NCI-H226 (cell line): ENCODE measurements at places on chromosomes 1 and 21.
A peak's percentile ranks its signal among the peaks of the same experiment; 100 is the strongest.

GRCh38 chr1:226737819-226738420, 1.2 kb downstream of the ITPKB start:
- DNase-seq, result no peak

DNA sequence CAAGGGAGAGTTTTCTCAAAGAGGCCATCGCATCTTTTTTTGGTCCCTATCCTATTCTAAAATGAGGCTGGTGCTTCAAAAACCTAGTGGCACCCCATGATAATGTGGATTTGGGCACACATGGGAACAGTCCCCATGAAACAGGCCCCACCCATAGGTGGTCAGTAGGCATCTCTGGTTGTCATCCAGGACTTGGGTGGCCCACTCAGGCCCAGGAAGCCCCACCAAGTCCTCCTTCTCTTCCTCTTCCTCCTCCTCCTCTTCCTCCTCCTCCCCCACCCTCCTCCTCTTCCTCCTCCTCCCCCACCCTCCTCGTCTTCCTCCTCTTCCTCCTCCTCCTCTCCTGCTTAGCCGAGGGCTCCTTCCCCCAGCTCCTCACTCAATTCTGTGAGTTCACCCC, 554 bp downstream of the CACNA1S start:
- no peak for DNase-seq

GRCh38 chr1:112841825-112842224, 114.2 kb downstream of the SLC16A1 start:
- no peak for DNase-seq

- peak; percentile 20 for DNase-seq
Measured at GRCh38 chr1:151693057-151693651, 23.4 kb downstream of the CELF3 start.

- no peak for DNase-seq
Measured at GRCh38 chr1:65457868-65458267, 37.4 kb downstream of the LEPR start.

GRCh38 chr1:10820422-10820821, 24.0 kb upstream of the CASZ1 start:
- DNase-seq, result no peak

DNA sequence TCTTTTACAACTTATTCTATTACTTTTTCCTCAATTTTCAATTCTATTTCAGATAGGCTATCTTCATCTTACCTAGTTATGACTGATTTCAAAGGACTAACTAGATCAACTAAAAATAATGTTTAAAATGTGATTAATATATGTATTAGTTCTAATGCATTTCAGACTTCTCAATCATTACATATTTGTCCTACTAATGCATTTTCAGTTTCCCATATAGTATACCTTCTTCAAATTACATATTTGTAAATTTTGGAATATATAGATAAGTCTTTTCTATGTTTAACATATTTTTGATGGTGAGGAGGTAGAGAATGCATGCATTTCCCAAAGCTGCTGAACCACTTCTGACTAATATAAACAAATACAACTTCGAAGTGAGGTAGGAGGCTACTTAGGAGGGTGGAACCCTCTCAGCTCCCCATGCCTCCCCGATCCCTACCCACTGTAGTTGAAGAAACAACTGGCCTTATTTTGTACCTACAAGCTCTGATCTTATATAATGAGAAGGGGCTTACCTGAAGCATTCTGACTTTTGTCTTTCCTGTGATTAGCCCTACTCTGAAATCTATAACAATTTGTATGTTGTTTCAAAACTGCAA, 1.7 kb downstream of the TRMT1L start:
- no peak for DNase-seq

- no peak for DNase-seq
Measured at GRCh38 chr21:38439957-38440356, 58.3 kb downstream of the ERG start.

GRCh38 chr1:66598670-66599069, 64.7 kb downstream of the SGIP1 start:
- peak; percentile 69 for DNase-seq

DNA sequence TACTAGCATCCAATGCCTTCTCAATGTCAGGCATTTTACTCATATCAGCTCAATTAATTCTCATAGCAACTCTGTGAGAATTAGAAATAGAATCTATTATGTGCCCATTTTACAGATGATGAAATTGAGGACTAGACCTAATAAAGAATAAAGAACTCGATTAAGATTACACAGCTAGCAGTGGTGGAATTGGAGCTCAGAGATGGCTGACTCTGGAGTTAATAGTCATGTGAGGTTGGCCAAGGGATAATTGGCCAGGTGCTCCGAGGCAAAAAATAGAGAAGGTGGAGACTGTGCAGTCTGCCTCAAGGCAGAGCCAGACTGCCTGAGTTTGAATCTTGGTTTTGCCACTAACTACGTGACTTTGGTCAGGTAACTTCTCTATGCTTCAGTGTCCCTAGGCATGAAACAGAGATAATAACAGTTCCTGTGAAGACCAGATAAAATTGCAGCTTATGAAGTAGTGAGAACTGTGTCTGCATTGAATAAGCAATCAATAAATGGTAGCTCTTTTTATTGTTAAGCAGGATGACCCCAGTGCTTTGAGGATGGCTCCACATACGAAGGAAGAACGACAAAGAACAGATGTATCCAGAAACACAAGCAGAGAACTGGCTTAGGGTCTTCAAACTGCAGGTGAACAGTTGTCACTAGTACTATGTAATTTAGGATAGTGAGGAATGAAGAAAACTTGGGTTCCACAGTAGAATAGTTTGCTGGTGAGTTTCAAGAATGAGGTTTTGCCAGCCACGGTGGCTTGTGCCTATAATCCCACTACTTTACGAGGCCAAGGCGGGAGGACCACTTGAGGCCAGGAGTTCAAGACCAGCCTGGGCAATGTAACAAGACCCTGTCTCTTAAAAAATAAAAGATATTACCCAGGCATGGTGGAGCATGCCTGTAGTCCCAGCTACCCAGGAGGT, 6.9 kb upstream of the CCSAP start:
- no peak for DNase-seq

- no peak for DNase-seq
Measured at GRCh38 chr1:243963571-243963970, 87.5 kb upstream of the ZBTB18 start.

DNA sequence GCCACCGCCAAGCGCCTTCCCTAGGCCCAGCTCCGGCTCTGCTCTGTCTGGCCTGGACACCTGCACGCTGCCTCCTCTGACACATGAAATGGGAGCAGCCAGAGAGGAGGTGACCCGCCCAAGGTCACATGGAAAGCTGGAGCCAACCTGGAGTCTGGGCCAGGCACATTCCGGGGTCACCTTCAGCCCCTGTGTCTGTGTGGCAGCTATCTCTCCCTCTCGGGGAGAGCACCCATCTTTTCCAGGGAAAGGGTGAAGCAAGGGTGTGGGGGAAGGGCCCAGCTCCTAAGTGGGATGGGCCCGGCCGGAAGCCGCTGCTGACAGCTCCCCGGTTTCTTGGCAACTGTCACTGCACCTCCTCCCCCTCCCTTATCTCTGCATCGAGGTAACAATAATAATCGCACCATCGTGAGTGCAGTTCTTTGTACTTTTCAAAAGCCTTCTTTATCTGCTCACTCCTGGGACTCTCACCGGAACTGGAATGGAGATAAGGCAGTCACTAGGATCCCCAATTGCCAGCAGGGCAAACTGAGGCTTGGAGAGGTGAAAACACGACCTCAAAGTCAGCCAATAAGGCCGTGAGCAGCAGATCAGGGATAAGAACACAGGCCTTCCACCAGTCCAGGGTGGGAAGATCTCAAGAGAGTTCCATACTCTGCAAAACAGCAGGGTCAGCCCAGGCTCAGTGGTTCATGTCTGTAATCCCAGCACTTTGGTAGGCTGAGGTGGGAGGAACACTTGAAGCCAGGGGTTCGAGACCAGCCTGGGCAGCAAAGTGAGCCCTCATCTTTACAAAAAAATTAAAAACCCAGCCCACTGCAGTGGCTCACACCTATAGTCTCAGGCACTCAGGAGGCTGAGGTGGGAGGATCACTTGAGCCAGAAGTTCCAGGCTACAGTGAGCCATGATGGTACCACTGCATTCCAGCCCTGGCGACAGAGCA, 36.9 kb downstream of the RAP1GAP start:
- peak; percentile 16 for DNase-seq

DNA sequence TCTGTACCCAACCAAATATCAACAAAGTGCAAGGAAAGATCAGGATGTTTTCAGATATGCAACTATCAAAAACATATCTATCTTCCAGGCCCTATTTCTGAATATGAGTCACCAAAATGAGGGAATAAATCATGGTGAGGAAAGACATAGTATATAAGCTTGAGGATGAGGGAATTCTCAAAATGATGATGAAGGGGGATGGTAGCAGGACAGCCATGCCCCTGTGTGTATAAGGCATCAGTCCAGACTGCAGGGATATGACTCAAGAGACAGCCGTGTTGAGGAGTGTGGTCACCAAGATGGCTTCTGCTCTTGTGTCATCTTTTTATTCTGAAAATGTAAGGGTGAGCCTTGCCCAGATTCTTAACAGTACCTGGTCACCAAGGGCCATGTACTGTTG, 4.4 kb upstream of the WDR64 start:
- peak; percentile 41 for DNase-seq

GRCh38 chr1:161164901-161165610, 1.2 kb upstream of the PPOX start:
- no peak for DNase-seq

DNA sequence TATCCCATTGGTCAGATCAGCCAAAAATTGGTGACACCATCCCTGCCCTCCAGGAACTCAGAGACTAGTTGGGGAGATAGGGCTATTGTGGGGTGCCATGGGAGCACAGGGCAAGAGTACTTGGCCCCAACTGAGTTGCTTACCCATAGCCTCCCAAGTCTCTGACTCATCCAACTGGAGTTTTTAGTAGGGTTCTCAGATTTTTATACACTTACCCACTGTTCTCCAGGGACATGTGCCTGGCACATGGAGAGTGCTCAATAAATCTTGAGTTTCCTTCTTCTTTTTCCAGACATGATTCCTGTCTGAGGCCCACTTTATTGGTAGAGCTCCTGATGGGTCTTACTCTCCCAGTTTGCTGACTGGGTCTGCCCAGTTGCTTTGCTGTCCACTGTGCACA, 56.7 kb downstream of the OVGP1 start:
- DNase-seq, result no peak

- DNase-seq, result peak; percentile 26
Measured at GRCh38 chr1:200075938-200076546, 48.5 kb downstream of the NR5A2 start.

GRCh38 chr21:45080639-45081414, 6.4 kb downstream of the ADARB1 start:
- DNase-seq, result peak; percentile 69

DNA sequence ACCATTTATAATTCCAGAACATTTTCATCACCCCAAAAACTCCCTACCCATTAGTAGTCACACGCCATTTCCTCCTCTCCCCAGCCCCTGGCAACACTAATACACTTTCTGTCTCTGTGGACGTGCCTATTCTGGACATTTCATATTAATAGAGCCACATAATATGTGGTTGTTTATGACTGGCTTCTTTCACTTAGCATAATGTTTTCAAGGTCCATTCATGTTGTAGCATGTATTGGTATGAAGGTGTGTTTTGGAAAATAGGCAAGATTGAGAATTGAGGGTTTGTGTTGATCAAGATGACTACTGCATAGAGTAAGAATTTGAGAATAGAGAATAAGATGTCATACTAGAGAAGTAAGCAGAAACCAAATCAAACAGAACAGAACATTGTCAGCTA, 67.5 kb downstream of the ZFYVE9 start:
- no peak for DNase-seq

DNA sequence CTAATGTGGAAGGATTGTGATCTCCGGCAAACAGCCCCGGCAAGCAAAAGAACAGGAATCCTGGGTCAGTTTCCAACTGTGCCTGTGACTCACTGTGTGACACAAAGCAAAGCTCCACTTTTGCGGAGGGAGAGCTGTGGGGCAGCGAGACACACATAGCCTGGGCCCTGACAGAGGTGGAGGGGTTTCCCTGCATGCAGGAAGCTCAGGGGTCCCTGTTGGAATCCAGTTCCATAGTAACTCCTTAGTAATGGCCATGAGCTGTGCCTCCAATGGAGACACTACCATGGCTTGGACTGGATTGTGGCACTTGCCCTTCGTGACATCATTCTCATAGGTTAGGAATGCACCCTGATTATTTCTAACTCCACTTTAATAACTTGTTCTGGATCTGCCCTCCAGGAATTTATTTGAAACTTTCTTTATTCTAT, 47.0 kb upstream of the ATF3 start:
- DNase-seq, result no peak

GRCh38 chr1:19397217-19397945, 85.3 kb downstream of the SLC66A1 start:
- no peak for DNase-seq

DNA sequence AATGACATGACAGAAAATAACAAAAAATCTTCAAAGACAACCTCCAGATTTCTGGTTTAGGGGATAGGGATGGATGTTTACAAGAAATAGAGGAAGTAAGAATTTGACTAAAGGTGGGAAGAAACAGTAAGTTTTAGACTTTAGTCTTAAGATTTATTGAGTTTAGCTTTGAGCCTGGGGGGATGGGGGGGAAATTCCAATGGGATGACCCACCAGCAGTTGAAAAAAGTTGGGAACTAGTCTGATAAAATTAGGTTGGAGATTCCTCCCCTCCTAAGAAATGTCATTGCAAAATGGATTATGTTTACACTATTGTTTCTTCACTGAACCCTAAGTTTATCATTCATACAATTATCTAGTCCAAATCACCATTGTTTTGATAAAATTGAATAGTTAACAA, 28.4 kb downstream of the WDR26 start:
- DNase-seq, result no peak

GRCh38 chr1:52532731-52533327, 20.1 kb downstream of the TUT4 start:
- no peak for DNase-seq

DNA sequence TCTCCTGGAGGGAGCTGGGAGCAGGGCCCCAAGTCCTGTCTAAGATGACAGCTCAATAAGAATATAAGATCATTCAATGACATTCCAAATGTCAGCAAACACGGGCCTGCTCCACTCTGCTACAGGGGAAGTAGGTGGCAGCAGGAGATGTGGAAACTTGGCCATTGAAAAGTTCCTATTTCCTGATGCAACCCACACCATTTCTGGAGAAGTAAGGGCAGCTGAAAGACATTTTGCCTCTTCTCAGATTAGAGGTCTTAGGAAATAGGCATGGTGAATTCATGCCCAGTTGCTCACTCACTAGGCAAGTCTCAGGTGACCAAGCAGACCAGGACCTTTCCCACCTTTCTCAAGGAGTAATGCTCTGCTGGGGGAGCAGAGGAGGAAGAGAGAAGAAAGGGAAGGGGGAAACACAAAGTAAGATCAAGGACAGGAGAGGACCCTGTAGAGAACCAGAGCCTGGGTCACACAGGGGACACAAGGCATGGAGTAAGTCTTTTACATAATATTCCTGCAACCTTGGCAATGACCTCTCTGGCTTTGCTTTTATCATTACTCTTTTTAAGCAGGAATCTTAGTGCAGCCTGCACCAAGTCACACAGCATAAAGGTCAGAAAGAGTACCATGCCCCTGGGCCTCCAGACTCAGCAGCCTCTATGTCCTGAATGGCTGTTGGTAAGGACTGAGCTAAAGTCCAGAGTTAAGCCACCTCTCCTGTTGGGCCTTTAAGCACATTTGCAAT, 68.9 kb downstream of the DMAP1 start:
- DNase-seq, result no peak
